ENCODE measurements at places on chromosomes 13 and 19.

- DNase-seq: no peak
These were observed 60.5 kb downstream of the ELF1 start for GRCh38 chr13:40958655-40959054.

DNA sequence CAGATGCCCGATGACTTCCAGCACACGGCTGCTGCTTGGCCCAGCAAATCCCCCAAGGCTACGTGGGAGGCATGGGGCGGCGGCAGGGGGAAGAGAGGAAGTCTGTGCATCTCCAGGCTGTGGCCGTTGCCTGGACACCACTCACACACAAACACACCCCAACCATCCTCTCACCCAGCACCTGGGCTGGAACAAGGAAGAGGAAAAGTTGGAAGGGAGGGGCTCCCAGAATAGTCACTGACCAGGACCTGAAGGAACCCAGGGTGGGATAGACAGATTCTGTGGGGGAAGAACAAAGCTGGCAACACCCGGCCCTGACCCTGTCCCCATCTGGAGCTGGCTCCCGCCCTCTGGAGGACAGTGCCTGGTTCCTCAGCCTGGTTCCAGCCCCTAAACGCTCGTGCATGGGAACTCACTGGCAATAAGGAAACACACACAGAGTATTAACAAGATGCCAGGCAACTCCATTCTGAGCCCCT is 11.2 kb downstream of the PPP6R1 start:
- no peak for DNase-seq

DNA sequence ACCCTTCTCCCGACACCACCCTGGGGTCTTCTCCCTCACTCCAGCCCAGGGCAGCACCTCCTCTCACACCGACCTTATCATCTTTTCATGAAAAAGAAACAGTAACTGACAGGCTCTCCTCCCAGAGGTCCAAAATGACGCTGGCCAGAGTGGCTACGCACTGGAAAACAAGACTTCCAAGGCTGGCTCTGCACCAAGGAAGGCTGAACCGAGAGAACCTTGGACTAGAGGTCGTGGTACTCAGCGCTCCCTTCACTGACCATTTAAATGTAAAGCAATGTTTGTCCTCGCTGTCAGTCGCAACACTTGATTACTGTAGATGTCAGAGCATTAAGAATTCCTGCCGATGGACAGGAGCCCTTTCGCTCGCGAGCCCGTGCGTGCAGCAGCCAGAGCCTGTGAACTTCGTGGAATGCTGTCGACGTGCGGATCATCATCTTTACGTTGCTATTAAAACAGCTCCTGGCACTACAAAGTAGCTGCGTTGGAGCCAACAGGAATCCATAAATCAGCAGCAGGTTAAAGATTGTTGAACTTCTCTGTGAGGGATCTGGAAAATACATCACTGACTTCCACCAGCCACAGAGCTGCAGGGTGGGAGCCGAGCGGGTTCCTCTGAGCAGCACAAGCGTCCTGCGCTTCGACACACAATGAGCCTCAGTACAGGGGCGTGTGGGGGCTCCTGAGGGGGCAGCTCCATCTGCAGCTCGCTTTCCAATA is 125.5 kb upstream of the MCF2L start:
- DNase-seq: no peak

DNA sequence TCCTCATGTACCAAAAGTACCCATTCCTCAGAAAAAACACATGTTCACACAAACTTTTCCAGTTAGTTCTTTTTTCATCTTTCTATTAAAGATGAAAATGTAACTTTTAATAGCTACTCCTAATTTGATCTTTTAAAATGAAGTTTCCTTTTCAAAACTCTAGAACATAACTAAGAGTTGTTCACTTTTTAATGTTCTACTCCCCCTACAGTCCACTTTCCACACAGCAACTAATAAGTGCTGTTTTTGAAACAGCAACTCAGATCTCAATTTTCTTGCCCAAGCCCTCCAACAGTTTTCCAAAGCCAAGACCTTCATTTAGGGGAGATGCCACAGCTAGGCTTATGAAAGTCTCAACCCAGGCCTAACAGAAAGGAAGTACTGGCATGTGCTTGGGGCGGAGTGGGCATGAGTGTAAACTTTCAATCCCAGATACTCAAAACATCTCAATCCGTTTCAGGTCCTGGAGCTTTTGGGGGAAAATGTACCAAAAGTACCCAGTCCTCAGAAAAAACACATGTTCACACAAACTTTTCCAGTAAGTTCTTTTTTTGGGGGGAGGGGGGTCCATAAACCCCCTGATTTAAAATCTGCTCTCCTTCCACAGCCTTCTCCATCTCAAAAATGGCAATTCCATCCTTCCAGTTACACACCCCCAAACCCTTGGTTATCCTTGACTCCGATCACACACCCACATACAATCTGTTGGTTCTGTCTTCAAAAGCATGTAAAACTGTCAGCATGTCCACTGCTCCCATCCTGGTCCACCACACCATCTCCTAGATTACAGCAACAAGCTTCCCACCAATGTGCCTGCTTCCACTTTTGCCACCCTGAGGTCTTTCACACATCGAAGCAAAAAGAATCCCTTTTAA is 2.0 kb downstream of the FBL start:
- DNase-seq: no peak

DNA sequence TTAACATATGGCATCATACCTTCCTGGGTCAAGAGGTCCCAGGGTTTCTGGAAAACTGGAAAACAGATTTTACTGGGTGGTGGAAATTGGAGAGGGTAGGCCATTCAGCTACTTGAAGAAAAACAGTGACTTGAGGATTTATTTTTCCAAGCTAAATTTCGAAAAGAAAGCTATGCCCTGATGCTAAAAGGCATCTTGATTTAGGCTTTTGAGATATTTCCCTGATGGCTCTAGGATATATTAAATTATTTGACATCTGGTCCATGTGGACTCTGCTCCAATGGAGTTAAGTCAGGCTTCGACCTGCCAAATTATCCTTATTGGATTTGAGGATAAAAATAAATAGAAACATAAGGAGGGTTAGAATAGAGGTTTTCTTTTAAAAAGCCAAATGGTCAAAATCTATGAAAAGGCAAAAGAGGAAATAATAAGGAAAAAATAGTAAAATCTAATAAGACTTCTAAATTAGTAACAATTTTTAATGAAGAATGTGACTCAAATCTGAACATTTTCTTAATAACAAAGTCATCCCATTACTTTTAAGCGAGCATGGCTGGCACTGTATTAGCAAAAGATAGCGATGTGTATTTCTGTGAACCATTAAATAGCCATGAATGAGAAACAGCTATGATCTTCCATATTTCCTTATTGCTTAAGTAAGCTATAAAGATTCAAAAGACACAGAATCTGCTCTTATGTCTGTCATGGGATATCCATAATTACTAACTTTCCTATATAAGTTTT is 190.0 kb upstream of the MIR17HG start:
- no peak for DNase-seq

- DNase-seq: no peak
These were observed 536.5 kb downstream of the KCTD12 start for GRCh38 chr13:76349700-76350099.

DNA sequence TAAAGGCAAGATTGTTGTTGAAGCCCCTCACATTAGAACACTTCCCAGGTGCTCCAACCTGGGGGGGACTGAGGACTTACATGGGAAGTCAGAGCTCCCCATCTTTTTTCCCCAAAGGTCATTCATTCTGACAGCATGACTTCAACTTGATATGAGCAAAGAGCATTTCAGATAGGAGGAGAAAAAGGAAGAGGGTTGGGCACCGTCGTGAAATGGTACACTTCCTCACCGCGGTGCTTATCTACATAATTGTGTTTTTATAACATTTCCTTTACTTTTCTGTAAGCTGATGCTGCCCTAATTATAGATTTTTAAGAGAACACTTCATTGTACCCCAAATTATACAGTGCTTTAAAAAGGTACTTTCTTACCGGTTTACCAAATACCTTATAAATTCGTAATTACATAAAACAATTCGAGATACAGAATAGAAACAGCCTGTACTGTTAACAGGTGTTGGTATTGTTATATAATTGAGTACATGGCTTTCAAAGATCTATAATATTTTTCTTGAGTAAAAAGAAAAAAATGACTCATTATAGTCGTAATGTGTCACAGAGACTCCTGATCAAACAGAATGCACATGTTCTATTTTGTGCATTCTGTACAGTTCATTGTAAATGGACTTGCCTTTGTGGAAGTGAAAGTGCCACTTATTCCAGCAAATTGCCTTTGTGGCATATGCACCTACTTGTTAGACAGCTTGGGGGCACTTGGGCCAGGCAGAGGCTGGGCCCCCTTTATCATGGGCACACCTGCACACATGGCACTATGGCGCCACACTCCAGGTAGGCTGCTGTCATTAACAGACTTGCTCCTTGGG is 81.8 kb downstream of the GGACT start:
- no peak for DNase-seq

DNA sequence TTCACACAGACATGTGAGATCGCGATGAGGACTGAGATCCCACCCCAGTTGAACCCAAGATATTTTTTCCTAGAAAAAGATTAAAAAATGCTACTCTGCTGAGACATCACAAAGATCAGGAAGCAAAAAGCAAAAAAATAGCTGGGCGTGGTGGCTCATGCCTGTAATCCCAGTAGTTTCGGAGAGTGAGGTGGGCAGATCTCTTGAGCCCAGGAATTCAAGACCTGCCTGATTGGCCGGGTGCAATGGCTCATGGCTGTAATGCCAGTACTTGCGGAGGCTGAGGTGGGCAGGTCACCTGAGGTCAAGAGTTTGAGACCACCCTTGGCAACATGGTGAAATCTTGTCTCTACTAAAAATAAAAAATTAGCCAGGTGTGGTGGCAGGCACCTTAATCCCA is 1.1 kb downstream of the FUT3 start:
- DNase-seq: no peak

DNA sequence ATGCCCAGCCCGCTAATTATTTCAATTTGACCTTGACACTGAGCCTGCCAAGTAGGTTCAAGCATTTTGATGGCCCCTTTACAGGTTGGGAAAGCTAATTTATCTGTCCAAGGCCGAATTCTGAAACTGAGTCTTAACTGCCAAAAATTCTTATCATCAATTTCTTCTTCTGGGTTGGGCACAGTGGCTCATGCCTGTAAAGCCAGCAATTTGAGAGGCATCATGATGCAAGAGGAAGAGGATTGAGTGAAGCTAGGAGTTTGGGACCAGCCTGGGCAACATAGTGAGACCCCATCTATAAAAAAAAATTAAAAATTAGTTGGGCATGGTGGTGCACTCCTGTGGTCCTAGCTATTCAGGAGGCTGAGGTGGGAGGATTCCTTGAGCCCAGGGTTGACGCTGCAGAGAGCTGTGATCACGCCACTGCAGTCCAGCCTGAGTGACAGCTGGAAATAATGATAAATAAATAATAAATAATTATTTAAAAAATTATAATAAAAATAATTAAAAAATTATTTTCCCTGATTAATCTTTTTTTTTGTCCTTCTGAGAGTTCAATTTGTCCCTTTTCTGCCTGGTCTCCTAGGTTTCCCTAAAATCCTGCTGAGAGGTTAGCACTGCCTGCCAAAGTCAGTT is 1.3 kb upstream of the LDLR start:
- no peak for DNase-seq

GRCh38 chr19:16773259-16773658 is 53.6 kb downstream of the NWD1 start:
- DNase-seq: no peak

DNA sequence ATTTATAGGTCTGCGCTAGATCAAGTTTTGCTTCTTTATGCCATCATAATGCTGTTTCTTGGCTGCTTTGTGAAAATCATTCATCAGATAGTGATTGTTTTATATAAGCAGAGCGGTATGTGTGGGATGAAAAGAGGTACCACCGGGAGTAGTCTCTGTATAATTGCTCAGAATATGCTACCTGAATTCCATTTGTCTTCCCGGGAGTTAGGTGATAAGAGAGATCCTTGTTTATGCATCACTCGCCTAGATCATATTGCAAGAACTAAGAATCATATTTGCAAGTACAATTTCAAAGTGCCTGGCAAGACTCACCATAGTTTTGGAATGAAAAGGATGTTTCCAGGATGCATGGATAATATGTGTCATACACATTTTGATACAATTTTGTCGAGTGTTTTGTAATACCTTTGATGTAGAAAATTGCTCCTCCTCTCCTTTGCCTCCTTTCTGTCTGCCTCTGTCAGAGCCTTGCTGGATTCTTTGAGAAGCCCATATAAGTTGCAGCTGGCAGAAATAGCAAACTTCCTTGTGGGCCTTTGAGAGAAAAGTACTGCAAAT is 1306.0 kb upstream of the SLC10A2 start:
- no peak for DNase-seq

- no peak for DNase-seq
These were observed 189.1 kb downstream of the FGF14 start for GRCh38 chr13:102212729-102213128.

DNA sequence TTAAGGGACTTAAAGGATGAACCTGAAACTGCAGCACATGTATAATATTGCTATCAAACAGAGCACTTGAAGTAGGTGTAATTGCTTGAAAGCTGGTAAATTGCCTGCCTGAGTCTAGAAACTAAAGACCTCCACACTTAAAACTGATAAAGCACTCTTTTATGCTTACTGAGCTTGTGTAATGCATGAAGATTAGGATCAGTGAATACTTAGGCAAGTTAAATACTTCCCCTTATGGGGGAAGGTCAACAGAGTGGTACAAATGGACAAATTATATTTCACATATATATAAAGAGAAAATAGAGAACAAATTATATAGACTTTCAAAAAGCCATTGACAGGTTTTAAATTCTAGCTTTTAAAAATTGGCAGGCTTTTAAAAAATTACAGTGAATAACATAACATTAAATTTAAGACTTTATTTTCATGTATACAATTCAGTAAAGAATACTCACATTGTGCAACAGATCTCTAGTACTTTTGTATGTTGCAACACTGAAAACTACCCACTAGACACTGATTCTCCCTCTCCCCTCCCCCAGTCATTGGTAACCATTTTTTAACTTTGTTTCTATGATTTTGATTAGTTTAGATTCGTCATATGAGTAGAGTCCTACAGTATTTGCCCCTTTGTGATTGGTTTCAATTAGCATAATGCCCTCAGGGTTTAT is 23.9 kb downstream of the PIBF1 start:
- no peak for DNase-seq

DNA sequence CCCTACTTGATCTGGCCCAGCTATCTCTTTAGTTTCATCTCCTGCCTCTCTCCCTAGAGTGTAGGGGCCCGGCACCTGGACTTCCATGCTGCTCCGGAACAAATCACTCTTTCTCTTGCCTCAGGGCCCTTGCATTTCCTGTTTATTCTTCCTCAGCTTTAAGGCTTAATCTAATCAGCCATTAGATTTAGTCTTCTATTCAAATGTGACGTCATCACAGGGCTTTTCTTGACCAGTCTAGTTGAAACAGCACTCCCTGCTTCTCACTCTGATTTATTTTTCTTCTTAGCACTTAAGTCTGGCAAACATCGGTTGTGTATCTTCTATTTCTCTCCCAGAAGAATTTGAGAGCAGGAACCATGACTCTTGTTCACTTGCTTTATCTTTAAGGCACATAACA is 564.1 kb downstream of the EFNB2 start:
- no peak for DNase-seq
